ENCODE measurements at places on chromosomes 2 and 18.
A peak's percentile ranks its signal among the peaks of the same experiment; 100 is the strongest.

- DNase-seq: no peak
Measured at GRCh38 chr2:215677481-215677880, 241.6 kb upstream of the FN1 start.

DNA sequence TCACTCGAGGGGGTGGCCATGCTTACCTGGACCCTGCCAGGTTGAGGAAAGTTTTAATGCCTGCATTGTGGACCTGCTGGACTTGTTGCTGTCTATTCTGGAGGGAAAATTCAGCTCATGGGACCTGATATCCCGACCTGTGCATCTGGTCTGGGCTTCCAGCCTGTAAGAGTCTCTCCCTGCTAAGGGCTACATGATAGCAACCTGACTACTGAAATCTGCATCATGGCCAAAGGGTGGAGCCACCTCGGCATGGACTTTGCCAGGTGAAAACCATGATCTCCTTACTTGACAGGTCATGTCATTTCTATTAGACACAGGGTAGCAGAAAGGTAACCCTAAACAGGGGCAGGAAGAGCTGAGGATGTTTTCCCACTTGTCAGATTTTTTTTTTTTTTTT lies 12.9 kb upstream of the SLC66A3 start:
- DNase-seq: no peak

GRCh38 chr2:231715988-231716616 lies 7.8 kb downstream of the PTMA start:
- DNase-seq: no peak

DNA sequence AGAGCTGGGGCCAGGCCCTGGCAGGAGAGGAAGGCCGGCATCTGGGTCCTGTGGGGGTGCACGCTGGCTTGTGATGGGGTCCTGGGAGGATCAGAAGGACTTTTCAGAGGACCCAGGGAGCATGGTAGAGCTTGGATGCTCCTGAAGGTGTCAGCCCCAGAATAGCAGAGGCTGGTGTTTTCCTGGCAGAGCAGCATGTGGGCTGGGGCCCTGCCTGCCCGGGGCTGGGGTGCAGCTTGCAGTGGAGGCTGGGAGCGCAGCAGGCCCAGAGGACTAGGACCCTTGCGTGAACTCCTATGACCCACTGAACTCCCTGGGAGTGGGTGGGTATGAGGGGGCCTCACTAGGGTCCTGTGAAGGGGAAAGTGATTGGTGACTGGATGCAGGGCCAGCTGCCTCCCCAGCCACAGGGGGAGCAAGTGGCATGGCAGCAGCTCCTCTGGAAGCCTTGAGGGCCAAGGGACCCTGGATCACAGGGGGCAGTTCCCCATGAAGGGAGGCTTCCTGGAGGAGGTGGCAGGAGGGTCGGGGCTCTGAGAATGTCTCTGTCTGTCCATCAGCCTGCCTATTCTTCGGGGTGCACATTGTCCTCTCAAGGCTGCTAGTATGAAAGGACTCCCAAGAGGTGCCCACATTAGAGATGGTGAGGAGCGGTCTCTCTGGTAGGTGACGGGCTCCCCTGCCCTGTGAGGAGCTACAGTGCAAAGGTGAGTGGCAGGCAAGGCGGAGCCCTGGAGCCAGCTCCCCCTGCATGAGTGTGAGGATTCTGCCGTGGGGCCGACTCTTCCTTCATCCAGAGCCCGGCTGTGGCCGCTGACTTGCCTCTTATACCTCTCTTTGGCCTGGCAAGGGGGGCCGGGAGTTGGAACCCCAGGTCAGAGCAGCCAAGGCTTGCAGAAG lies 249.0 kb downstream of the DYSF start:
- peak; percentile 70 for DNase-seq
